ENCODE measurements at places on chromosomes 6 and 20.
A peak's percentile ranks its signal among the peaks of the same experiment; 100 is the strongest.

- DNase-seq: no peak
These were observed 637 bp downstream of the TRPC4AP start for GRCh38 chr20:35091816-35092523.

DNA sequence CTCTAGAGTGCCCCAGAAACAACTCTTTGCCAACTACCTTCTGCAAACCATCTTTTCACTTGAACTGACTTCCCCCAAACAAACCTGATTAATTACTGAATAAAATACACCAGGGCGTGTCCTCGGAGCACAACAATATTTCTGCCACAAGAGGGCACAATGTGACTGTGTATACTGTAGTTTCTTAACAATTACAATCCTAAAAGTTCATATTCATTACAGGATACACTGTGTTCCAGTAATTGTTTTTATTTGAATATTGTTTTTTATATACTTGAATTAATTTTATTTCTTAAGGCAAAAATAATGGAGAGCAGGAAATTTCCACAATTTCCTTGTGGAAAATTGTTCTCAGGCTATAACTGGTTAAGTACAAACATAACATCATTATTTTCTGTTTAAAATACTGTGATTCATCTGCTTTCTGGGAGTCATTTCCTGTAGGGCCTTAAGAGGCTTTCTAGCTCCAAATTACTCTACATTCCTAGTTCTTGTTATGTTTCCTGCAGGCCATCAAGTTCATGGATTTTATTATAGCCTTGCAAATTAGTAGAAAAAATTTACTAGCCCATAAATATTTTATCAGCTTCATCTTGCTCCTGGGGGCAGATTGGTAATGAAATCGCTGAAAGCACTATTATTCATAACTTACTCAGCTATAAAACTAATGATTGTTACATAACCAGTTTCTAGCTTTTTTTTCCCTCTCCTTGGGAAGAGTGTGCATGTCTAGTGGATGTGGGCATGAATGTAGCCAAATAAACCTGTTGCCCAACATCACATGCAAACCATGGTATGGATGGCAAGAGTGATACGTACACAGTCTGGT is 51.9 kb upstream of the SLC22A16 start:
- DNase-seq: peak; percentile 76

- DNase-seq: no peak
These were observed 80.1 kb downstream of the PTPN1 start for GRCh38 chr20:50590348-50590664.

DNA sequence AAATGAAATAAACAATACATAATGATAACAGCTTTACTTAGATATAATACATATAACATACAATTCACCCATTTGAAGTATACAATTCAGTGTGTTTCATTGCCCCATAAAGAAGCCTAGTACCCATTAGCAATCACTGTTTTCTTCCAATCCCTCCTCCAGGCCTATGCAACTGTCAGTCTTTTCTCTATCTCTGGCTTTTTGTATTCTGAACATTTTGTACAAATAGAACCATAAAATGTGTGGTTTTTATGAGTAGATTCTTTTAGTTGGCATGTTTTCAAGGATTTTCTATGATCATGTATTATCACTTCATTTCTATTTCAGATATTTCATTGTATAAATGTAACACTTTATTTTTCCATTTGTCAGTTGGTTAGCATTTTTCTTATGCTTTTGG is 54.6 kb upstream of the MYO6 start:
- no peak for DNase-seq

DNA sequence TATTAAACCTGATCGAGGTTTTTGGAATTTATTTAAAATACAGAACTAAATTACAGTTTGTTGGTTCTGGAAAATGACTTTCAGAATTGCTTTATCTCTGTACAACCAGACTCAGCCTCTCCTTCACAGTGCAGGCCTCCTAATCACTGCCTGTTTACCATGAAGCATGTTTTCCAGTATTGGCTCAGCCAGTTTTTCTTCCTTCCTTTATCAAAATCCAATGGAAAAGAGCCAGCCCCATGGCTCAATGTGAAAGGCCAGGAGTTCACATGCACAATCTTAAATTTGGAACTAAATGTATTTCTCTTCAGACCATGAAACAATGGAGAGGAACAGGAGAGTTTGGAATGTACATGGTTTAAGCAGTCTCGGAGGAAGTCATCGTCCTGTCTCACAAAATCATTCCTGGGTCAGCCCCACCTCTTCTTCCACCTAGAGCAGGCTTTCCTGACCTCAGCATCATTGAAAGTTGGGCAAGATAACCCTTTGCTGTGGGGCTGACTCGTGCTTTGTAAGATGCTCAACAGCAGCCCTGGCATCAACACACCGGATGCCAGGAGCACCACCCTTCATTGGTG is 680.9 kb upstream of the AGPAT4 start:
- DNase-seq: no peak
